ENCODE measurements at places on chromosomes 7 and 10.
A peak's percentile ranks its signal among the peaks of the same experiment; 100 is the strongest.

DNA sequence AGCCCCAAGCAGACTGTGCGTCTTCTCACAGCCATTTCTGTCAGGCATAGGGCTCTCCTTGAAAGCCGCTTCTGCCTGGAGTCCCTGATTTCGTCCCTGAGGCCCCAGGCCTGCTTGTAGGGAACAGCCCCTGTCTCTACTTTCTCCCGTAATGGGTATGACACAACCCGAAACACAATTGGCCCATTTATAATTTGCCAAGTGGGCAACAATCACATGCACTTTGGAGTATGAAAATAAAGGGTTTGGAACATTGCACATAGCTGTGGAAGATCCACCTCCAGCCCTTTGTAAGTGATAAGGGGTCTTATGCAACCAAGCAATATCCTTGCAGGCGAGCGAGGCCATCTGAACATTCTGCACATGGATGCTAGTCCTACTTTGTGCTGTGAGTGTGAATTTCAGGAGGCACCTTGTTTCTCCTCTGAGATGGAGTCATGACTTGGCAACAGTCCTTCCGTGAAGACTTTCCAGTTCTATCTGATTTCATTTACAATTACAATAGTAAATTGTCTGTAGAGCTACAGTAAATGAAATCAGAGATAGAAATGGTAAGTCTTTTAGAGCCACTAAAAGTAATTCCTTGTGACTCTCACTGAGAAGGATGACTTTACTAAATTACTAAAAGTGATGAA lies 141.5 kb downstream of the CUBN start:
- no peak for DNase-seq

GRCh38 chr7:7405461-7405860 lies 130.2 kb downstream of the COL28A1 start:
- no peak for DNase-seq

DNA sequence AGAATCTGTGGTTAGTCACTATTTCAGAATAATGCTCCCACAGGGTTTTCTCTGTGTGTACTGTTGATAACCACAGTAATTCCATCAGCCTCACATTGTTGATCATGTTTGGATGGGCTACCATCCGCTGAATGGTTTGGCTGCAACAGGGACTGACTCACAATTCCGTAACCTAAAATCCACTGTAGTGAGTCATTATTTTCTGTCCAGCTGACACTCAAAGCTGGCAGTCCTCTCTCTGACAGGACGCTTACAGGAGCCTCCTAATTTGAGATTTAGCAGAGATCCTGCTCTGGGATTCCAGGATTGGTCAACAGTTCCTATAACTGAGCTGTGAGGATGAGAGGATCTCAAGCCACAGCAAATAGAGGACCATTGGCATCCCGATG lies 32.7 kb downstream of the VWA2 start:
- peak; percentile 57 for DNase-seq

DNA sequence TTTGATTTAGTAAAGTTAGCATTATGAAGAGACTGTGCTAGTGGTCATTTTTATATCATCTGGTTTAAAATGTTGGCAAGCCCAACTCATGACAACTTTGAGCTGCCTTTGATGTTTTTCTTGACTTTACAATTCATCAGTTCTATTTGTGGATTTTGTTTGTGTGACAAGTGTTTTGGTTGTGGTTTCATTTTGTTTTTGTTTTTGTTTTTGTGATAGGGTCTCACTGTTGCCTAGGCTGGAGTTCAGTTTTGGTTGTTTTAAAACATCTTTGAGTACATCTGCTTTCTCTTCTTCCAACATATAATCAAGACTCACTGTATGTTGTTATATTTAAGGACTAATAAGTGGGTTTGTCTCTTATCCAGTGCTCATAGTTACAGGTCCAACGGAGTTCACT lies 17.6 kb upstream of the SFR1 start:
- DNase-seq: no peak

DNA sequence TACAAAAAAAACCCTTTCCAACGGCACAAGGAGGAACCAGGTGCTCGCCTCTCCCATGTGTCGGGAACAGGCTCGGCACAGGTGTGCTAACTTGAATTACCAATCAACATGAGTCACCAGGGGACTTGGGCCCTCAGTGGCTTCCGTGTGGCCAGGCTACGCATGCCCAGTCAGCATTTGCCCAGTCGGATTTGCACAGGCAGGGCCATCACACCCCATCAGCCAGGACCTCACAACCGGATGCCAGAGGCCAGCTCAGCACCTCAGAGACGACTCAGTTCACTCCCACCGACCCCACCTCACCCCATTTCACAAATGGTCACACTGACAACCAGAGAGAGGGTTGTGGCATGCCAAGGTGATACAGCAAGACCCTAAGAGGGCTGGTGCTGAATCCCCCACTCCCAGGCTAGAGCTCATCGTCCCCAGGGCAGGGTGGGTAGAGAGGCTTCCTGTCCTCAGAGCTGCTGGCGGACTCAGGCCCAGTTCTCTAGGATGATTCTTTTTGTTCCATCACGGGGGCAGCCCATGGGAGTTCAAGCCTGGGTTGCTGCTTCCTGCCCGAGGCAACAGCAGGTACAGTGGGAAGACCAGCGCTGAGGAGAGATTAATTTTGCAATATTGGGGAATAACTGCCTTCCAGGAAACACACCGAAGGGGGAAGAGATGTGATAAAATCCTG lies 13.6 kb downstream of the ANXA11 start:
- no peak for DNase-seq

DNA sequence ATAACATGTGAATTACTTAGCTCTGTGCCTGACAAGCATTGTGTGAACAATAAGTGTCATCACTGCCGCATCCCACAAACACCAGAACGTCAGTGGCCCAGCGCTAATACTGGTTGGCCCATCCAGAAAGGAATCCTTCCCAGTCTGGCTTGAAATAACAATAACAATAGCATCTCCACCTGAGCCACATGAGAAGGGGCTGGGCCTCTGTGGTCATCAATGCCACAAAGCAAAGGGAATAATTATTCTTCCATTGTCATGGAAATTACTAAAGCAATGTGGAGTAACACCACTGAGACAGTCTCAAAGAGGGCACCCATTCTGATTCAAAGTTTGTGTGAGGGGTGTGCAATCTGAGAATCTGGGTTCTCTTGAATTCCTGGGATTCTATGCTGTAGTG lies 105.7 kb upstream of the INHBA start:
- DNase-seq: no peak

DNA sequence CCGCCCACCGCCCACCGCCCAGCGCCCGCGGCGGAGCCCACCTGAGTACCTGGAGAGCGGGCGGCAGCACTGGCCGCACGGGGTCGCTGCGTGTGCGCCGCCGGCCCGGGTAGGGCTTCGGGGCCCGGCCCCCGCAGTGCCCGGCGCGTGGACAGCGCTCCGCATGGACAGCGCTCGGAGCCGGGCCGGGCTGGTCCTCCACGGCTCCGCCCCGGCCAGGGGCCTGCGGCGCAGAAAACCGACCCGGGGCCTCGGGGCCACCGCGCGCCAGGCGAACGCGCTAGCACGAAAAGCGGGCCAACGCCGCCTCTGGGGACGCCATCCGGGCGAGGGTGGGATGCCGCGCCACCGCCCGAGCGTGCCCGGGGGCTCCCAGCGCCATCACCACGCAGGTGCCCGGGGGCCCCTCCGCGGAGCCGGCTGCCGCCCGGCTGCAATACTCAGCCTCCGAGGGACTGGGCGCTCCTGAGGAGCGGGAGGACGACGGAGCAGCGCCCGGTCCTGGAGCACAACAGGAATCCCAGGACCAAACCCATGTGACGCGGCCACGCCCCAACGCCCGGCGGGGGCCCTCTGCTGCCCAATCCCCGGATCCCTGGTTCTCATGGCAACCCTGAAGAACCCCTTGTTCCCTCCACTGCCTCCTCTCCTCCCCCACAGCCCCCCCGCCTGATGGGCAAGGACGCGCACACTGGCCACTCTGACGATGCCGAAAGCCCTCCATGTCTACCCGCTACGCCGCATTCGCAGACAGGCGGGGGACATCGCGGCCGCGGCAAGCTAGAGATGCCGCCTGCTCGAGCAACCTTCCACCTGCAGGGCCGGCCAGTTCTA lies at the start of gene GRB10:
TSS of gene GRB10 (minus strand) at position 522 of the 834 bp plus-strand sequence. CDS start 50,574 bp downstream, outside the sequence.
- DNase-seq: peak; percentile 37

DNA sequence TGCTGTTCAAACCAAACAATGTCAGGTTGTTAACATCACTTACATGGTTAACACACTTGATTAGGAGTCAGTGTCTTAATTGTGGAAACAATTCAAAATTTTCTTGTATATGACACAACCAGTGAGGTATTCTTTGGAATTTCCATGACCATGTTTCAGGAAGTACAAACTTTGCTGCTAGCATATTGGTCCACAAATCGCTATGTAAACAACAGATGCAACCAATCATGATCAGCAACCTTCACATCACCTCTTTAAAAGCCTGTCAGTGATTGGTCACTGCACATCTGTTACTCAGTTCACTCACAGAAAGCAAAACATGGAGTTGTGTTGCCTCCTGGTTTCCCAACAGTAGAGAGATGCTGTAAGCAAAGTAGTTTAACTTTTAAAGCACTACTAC lies 108.9 kb upstream of the FAM3C start:
- DNase-seq: no peak

GRCh38 chr7:23012908-23013714 lies 819 bp downstream of the HYCC1 start:
- DNase-seq: peak; percentile 30

DNA sequence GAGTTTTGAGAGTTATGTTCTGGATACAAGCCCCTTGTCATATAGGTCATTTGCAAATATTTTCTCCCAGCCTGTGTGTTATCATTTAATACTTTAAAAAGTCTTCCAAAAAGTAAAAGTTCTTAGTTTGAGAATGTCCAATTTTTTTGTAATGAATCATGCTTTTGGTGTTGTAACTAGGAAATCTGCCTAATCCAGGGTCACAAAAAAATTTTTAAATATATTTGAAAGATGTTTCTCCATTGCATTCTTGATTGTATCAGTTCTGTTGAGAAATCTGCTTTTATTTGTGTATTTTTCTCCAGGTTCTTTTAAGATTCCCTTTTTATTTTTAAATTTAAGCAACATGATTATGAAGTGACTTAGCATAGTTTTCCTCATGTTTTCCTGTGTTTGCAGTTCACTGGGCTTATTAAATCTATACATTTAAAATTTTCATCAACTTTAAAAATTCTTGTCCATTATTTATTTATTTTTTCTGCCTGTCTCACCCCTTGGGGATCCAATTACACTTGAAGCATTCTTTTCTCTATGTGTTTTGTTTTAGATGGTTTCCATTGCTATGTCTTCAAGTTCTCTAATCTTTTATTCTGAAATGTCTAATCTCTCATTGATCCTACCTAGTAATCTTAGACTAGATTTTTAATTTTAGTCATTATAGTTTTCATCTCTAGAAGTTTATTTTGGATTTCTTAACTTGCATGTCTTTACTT lies 47.0 kb downstream of the CCDC71L start:
- no peak for DNase-seq

DNA sequence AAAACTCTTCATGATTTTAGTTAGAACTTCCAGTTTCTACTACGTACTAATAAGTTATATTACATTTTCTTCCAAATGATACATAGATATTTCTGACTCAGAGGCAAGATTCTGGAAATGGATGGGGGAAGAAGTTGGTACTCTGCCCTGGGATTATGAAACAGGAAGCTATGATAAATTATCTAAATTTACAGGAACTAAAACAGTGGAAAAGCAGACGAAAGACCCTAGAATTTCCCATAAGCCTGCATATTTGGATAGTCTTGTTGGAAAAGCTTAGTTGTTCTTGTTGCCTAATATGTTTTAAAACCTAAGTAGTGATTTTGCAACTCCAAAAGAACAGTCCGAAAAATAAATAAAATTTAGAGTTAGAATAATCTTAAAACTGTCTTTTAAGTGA lies 21.8 kb downstream of the CFAP69 start:
- DNase-seq: no peak

DNA sequence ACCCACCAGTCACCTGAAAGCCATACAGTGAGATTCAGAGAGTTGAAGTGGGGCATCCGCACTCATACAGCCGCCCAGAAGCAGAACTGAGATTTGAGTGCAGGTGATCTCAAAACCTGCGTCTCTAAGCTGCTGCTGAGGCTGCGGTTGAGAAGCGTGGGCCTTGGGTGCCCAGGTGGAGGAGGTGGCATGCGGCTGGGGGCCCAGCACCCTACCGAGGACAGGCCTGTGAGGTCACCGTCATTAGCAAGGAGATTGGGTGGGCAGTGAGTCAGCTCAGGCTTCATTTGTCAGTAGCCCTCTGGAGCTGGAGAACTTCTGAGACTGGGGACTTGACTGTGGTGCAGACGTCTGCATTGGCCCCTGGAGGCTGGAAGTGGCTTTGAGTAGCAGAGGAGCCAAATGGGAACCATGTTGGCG lies 29.8 kb downstream of the ZMIZ1 start:
- DNase-seq: no peak

GRCh38 chr7:148162808-148163207 lies 427.8 kb upstream of the C7orf33 start:
- DNase-seq: no peak

DNA sequence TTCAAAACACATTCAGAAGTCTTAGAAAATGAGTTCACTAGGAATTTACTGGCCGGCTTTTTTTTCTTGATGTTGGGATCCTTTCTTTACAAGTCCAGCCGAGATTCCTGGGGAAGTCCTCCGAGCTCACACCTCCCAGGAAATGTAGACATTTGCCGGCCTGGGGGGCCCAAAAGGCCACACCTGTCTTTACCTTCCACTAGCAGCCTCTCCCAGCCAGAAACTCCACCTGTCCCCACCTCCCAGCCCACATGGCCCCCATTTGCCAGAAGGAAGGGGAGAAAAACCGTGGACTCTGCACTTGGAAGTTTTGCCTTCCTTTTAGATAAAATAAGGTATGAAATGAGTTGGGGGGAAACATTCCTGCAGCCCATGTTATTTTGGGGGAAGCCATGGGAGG lies 27.6 kb upstream of the EMX2 start:
- DNase-seq: no peak

DNA sequence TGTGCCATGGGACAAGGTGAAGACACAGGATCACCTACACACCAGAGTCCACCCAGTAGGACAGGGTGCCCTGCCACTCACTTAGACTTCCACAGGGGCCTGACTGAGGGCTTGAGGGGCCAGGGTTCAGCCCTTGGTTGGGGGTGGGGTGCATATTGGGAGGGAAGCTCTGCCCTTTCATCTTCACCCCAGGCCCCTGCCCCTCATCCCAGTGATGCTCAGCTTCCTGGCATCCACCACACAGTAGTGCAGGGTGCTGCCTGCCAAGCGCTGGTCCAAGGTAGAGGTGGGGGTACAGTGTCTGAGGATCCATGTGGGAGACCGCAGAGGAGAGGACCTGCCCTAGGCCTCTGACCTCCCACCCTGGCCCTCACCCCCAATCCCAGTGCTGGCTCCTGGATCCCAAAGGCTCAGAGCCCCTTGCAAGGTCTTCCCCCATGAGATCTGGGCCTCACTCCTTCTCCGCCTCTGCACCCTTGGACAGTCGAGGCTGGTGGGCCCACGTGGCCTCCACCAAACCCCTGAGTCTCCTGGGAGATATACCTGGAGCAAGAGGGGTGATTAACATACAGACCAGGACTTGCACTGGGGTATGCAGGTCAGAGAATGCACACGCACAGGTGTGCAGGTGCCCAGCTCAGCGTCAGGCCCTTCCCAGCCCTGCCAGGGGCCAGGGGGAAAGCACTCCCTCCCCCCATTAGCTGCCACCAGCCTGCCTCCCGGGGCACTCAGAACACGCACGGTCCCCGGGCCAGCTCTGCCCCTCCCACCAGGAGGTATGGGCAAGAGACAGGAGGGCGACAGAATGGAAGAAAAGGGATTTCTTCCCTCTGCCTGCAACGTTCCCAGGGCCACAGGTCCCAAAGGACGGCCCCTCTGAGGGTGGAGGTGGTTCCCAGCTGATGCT lies 8.6 kb upstream of the IRF5 start:
- DNase-seq: no peak

All from heart right ventricle (tissue), 16 donors.